ENCODE measurements at places on chromosomes 3 and 15.

GRCh38 chr15:83899670-83900069 lies 245.7 kb downstream of the ADAMTSL3 start:
- DNase-seq, result no peak

DNA sequence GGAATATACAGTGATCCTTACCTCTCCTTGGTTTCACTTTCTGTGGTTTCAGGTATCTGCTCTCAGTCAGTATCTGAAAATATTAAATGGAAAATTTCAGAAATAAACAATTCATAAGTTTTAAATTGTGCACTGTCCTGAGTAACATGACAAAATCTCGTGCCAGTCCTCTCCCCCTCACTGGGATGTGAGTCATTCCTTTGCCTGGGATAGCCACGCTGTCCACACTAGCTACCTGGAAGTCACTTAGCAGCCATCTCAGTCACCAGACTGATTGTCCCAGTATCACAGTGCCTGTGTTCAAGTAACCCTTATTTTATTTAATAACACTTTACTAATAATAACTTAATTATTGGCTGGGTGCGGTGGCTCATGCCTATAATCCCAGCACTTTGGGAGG lies 15.3 kb upstream of the KLHL25 start:
- DNase-seq, result no peak

DNA sequence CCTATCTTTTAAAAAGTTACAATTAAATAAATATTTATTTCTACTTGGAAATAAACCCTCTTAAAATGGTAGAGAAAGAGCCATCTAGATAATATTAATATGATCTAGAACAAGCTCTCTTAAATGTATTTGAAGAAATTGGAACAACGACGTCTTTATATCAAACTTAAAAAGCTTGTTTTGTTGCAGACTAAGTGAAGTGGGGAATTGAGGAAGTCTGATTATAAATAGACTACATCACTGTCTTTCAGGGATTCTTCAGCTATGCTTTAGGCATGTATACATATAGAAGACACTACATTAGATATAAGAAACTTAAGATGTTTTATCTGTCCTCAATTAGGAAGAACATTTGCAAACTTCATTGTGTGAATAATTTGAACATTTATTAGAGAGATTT lies 1.8 kb downstream of the BCHE start:
- no peak for DNase-seq

DNA sequence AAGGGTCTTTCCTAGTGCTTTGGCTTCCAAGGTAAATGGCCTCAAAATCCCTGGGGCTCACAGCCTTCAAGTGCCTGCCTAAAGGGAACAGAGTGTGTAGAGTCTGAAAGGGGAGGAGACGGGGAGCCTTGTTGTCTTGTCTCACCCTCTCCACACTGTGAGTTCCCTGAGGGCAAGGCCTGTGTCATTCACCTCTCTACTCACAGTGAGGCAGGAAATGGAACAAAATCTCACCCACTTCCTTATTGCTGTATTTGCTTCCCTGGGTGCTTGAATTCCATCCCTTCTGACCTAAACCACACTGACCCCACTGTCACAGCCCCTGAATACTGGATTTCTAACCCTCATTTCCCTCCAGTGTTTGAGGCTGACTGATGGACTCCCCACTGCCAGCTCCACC lies 197.5 kb downstream of the EPHB1 start:
- DNase-seq, result no peak

DNA sequence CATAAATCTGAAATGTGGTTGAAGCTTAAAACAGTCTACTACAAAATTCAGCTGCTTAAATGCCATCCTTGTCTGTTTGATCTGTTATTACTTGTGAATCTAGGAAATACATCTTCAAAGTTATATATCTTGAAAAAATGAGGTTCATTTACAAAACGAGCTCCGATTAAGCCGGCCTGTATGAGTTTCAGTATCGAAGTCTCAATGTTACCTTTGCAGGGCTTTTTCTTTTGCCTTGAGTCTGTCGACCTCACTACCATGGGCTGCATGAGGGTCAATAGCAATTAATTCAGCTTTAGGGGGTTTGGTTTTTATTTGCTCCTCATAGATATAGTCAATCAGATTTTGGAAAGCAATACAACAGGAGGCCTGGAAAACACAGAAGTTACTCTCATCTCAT lies 23.2 kb downstream of the ERICH6 start:
- DNase-seq, result no peak

GRCh38 chr3:134527037-134527436 lies 41.2 kb downstream of the CEP63 start:
- no peak for DNase-seq

- no peak for DNase-seq
Observed at GRCh38 chr15:55981582-55982249, 11.7 kb downstream of the NEDD4 start.

DNA sequence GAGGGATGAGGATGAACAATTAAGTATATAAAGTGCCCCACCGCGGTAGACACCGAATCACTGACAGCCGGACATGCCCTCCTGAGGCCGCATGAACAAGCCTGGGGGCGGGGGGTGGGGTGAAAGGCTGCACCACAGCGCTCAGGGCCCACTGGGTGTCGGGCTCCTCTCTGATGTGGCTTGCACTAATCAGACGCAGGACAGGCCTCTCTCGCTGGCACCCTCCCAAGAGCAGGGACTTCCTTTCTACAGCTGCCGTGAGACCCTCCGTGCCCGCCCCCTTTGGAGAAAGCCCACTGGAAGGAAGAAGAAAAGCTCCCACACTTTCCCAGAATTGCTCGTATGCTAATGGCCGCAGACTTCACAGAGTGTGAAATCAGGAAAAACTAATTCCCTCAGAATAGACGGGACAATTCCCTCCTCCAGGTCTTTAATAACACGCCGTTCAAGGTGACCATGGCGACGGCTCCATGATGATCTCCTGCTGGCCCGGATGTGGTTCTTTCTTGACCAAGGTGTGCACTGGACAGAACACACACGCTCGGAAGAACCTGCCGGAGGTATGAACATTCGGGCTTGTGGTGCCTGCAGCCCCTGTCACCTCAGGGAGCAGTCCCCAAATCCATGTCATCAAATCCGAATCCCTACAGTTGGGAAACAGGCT lies 32.0 kb downstream of the IQSEC1 start:
- no peak for DNase-seq
